ENCODE measurements at places on chromosomes 11 and 22.

GRCh38 chr11:111633248-111633647 lies 31.0 kb downstream of the SIK2 start:
- DNase-seq: no peak

- DNase-seq: no peak
Measured at GRCh38 chr11:59368238-59369022, 9.7 kb downstream of the OR5AN1 start.

DNA sequence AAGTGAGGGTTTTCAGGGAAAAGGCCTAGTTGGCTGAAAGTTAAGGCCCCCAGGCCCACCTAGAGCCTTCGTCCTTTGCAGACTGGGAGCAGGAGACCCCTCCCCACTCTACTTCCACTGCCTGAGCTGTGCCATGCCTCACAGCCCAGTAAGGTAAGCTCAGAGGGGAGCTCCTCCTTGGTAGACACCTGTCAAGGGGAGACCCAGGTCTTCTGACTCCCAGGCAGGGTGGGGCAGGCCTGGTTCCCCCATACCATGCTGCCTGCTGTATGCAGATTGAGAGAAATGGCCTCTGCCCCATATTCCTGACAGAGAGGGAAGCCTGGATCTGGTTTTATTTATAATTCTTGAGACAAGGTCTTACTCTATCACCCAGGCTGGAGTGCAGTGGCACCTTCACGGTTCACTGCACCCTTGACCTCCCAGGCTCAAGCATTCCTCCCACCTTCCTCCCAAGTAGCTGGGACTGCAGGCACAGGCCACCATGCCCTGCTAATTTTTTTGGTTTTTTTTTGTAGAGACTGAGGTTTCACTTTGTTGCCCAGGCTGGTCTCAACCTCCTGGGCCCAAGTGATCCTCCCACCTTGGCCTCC lies 697 bp downstream of the RAB36 start:
- no peak for DNase-seq

DNA sequence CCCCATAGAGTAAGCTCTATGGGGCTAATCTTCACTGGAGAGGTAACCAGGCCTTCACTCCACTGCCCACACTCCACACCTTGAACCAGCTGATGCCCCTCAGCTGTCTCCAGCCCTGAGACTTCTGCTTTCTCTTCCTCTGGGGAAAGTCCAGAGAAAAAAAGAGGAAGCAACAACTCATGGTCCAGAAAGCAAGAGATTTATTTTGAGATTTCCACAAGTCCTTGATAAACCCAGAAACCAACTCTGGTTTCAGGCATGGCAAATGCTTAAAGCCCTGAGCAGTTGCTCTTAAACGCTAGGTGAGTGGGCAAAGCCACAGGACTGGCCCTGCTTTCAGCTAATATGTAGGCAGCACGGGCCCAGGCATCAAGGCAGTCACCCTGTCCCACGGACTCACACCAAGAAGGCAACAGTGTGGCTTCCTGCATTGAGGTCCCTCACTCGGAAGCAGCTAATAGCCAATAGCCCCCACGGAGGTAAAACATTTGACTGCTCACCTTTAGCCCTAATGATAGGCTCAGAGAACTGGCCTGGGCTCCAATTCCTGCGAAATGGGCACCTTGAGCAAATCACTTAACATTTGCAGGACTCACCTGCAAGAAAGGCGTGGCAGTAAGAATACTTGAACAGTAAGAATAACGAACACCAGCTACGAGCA lies 4.3 kb downstream of the CYB561A3 start:
- DNase-seq: no peak

GRCh38 chr11:12179019-12179418 lies 68.6 kb downstream of the MICAL2 start:
- DNase-seq: no peak

GRCh38 chr22:49151256-49152126 lies 676.2 kb downstream of the BRD1 start:
- no peak for DNase-seq

DNA sequence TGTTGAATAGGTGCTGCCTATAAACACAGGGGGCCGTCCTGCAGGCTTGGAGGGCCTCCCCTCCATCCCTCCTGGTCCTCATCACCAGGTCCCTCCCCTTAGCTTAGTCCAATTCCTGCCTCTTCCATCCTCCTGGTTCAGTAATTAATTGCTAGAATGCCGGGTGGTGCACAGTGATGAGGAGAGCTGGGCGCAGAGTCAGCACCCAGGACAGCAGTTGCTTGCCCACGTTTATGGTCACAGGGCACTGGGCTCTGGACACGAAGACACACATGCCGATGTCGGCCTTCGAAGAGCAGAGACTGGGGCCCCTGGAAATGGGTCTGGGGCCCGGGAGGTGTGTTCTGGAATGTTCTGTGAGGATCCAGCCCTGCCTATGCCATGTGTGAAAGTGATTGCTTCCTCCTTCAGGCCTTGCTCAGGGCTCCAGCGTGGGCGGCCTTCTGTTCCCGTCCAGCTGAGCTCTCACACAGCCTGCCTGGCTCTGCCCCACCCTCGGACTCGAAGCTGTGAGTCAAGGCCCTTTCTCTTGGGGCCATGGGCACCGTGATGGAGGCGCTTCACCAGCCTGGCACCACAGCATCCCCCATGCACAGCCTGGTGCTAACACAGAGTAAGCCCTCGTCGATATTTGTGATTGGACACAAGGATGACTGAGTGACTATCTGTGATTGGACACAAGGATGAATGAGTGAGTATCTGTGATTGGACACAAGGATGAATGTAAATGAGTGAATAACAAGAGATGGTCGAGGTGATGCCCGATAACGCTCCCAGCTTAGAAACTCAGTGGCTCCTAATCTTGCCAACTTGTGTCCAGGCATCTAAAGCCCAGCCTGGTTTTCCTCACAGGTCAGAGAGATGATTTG lies 884.7 kb downstream of the BRD1 start:
- DNase-seq: no peak

- DNase-seq: no peak
Measured at GRCh38 chr11:127199306-127199801, 198.8 kb upstream of the KIRREL3 start.

- DNase-seq: no peak
Measured at GRCh38 chr22:29830585-29830984, 7.5 kb downstream of the ASCC2 start.

DNA sequence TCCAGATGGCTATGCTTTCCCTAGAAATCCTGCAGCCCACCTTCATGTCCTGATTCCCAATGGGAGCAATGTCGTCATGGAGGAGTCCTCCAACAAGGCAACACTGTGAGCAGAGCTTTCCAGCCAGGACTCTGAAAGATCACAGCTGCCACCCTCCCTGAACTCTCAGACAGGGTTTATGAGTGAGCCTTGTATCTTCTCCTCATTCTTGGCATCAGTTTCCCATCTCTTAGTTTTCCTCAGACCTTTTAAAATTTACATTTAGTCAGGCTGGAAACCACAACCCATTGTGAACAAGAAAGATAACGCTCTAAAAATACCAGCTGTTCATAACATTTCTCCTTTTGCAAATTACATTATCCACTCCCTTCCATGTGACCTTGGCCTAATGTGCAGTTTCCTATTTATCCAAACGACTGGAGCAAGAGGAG lies 15.6 kb upstream of the LYVE1 start:
- no peak for DNase-seq

- no peak for DNase-seq
Measured at GRCh38 chr11:97895572-97895971, 1125.2 kb upstream of the CNTN5 start.

- DNase-seq: no peak
Measured at GRCh38 chr11:61362542-61362875, 335 bp downstream of the TMEM138 start.

GRCh38 chr11:115132436-115133228 lies 371.6 kb downstream of the CADM1 start:
- no peak for DNase-seq

- DNase-seq: no peak
Measured at GRCh38 chr22:27895600-27895999, 23.5 kb downstream of the PITPNB start.

DNA sequence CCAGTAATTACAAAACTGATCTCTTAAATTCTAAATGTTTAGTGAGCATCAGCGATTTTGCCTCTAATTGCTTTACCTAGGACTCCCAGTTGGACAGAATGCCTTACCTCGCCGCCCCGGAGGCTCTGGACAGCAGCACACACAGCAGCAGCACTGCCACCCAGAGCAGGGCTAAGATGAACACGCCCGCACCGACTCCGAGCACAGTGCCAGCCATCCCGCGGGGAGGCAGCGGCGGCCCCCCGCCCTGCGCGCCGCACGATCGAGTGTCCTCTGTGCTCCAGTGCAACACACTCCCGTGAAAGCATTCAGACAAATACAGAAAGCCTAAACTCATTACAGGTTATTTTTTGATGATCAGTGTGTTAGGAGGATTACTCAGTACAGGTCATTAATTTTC lies 9.4 kb downstream of the TMEM218 start:
- DNase-seq: no peak

GRCh38 chr22:20438427-20438677 lies 727 bp upstream of the SCARF2 start:
- no peak for DNase-seq

DNA sequence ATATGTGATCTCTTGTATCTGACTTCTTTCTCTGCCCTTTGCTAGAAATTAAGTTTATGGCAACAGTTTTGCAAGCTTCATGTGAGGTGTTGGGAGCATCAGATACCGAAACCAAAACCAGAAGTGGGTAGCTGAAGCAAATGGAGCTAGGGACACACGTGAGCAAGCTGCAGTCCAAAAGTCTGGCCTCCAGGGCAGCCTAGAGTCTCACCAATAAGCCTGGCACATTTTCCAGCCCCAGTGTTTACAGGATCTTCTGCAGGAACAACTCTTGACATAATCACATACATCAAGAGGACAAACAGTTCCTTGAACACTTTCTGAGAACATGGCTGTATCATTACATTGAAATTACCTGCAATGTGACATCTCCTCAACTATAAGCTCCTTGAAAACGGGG lies 114.1 kb downstream of the LARGE1 start:
- no peak for DNase-seq

GRCh38 chr11:61587951-61588727 lies 7.3 kb upstream of the SYT7 start:
- peak; percentile 15 for DNase-seq

DNA sequence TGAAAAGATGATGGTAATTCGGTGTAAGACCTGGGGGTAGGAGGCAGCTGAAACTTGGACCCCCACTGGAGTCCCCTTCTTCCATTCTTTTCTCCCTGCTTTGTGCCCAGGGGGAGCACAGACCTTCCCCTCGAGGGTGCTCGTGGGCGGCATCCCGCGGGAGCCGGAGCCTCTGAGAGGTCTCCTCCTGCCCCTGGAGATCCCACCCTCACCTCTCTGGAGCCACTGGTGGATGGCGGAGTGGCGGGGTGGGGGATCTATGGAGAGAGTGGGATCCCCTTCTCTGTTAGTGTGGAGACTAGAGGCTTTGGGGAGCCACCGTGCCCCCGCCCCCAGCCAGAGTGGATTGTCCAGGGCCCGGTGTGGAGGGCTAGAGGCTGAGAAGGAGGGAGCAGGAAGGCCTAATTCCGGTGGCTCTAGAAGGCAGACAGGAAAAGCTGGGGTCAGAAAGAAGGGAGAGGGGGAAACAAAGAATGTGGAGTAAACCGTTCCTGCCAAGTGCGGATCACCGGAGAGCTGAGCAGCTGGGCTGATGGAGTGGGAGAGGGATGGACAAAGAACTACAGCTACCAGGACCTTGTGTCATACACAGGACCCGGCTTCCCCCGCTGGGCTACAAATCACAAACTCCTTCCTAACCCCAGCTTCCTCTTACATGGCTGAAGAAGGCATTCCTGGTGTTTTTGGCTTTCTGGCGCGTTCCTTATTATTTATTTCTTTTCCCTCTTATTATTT lies 41.9 kb downstream of the KCNJ1 start:
- no peak for DNase-seq

DNA sequence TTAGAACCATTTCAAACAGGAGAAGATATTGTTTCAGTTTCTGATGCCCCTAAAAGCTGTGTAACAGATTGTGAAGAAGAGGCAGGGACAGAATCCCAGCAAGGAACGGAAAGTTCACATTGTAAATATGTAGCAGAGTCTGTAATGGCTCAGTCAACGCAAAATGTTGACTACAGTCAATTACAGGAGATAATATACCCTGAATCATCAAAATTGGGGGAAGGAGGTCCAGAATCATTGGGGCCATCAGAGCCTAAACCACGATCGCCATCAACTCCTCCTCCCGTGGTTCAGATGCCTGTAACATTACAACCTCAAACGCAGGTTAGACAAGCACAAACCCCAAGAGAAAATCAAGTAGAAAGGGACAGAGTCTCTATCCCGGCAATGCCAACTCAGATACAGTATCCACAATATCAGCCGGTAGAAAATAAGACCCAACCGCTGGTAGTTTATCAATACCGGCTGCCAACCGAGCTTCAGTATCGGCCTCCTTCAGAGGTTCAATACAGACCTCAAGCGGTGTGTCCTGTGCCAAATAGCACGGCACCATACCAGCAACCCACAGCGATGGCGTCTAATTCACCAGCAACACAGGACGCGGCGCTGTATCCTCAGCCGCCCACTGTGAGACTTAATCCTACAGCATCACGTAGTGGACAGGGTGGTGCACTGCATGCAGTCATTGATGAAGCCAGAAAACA lies 40.8 kb downstream of the IGLL1 start:
- peak; percentile 44 for DNase-seq

DNA sequence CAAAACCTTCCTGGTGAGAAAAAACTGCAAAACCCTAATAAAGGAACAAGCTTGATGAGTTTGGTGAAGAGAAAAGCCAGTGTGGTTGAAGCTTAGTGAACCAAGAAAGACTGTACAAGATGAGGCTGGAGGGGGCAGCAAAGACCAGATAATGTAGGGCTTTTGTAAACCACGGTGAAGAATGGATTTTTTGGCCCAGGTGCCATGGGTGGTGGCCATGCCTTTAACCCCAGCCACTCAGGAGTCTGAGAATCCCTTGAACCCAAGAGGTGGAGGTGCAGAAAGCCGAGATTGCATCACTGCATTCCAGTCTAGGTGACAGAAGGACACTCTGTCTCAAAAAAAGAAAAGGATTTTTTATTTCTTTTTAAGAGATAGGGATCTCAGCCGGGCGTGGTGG lies 5.0 kb upstream of the ZDHHC5 start:
- DNase-seq: no peak

DNA sequence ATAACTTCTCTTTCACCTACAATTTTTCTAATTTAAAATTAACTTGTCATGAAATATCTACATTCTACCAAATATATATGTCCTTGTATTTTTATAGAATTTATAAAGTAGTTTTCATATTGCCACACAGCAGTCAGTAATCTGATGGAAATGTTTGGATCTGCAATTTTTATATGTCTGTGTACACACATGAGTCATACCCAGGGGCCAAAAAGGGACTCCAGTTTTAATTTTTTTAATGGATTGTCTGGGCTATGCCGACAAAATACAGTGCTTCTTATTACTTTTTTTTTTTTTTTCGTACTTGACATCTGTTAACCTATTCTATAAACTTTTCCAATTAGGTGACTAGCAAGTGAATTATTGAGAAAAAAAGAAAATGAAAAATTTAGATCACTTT lies 6.3 kb downstream of the GUCY1A2 start:
- no peak for DNase-seq

- no peak for DNase-seq
Measured at GRCh38 chr11:44356351-44356750, 46.4 kb upstream of the ALX4 start.

- DNase-seq: no peak
Measured at GRCh38 chr11:113736323-113736722, 30.2 kb upstream of the TMPRSS5 start.

- DNase-seq: no peak
Measured at GRCh38 chr11:69818231-69818602, 999 bp downstream of the FGF3 start.

- no peak for DNase-seq
Measured at GRCh38 chr11:108147150-108147549, 25.8 kb downstream of the ACAT1 start.

Data from stimulated activated CD4-positive, alpha-beta T cell treated with anti-CD3 and anti-CD28 coated beads, Interleukin-1b, Interleukin-23, amount 100 ng/mL, for 1 hour (primary cell).